ENCODE measurements at places on chromosomes 7 and 10.

DNA sequence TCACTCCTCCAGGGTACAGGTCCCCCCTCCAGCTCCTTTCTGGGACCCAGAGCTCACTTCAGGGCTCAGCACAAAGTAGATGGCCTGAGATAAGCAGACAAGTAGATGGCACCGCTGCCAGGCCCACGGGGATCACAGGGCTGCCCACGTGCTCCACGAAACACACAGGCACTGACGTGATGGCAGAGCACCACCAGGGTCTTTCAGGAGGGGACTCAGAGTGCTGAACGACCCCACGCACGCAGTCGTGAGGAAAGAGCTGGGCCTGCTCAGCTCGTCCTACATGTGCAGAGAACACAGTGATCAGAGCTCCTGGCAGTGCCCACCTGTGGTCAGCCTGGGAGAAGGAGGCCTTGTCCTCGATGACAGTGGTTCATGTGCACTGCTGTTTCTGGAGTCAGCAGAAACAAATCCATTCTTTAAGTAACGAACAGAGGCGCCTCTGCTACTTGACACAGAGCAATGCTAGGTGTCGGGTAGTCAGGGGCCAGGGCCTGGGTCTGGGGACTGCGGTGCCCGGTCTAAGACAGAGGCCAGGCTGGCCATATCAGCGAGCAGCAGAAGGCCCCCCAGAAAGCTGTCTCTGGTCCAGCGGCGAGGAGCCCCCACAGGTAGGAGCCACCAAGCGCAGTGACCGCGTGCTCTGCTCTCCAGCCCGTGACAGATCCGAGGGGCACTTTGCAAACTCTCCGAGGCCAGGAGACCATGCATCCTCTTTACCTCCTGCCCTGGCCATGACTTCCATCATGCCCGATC lies 129.8 kb upstream of the FAM20C start:
- DNase-seq: no peak

DNA sequence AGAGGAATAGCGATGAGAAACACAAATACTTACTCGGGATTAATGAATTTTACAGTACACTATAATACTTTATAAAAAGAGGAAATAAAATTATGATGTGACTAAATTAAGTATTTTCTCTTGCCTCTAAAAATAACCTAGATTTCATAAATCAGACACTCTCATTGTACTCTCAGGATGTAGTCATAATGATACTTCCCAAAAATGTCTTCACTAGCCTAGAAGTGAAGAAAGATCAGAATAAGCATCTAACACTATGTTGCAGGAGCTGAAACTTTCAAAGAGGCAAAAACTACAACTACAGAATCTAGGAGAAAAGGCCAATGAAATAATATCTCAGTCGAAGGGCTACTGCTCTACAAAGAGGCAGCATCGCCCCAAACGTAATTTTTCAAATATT lies 49.4 kb downstream of the DNAJC1 start:
- DNase-seq: no peak

DNA sequence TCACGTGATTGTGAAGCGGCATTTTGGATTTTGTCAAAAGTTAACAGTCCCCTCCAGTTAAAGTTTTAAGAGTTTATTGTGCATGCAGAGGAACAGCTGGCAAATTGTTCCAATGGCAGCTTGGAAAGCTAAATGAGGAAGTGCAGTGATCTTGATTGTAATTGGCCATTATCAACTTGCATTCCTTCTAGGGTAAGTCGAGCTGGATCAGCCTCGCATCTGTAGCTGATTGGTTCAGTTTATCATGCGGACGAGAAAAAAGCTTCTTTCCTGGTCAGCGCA lies 566 bp downstream of the ZNF789 start:
- no peak for DNase-seq

DNA sequence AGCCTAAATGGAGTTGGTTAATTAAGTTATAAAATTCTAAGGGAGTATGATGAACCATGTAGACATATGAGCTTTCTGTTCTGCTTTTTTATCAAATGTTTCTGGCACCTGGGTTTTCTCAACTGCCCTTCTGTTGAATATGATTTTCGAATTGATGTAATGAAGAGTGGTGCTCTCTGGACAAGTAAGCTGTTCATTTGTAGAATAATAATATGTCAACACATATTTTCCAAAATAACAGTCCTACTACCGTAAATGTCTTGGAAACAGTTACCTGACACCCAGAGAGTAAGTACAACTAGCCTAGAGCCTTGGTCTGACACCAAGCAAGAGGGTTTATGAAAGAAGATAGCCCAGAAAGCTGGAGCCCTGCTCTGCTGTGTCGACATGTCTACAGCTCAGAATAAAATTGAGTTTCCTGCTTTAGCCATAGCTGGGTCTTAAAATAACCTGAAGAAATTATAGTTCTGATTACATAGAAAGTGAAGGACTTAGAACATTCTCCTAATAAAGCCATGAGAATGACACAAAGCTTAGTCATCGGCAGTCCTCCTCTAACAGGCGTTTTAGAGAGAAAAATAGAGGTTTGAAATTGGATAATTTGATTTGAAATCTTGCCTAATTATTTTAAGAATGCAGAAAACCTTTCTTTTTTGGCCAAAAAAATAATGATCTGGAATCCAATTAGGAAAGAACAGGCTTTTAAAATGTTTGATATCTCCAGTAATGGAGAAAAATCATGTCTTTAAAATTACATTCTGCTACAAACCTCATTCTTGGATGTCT lies 25.1 kb downstream of the HDAC9 start:
- no peak for DNase-seq

DNA sequence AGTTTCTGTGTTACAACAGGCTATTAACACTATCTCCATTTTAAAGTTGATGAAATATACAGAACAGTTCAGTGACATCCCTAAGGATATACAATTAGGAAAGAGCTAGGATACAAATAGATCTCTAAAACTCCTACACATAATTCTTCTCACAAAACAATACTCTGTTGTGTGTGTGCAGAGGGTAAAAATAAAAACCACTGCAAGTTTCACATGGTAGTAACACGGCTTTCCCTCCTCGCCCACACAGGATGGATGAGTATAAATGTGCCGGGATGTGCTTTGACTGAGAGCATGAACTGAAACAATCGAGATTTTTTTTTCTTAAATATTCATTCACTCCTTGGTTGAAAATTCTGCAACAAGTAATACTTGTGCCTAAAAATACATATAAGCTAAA lies 131.5 kb upstream of the C1QL3 start:
- DNase-seq: no peak

GRCh38 chr7:106155027-106155426 lies 42.9 kb upstream of the SYPL1 start:
- DNase-seq: no peak

DNA sequence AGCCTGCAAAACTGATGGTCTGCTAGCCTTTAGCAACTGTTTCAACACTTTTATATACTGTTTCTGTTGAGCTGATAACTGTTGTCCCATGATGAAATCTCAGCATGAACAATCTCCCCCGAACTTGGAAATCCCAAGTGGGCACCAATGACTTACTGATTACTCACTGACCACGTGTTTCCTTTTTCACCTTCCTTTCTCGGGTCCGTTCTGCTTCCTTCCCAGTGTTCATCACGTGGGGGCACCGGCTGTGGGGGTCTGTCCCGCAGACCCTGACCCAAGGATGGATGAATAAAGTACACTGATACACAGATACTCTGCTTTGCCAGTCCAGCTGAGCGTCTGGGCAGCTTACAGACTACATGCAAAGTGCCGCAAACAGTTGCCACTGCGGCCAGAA lies 39.0 kb upstream of the RASGEF1A start:
- DNase-seq: no peak

- DNase-seq: no peak
These were observed 90.2 kb downstream of the GPR85 start for GRCh38 chr7:112996331-112996871.

DNA sequence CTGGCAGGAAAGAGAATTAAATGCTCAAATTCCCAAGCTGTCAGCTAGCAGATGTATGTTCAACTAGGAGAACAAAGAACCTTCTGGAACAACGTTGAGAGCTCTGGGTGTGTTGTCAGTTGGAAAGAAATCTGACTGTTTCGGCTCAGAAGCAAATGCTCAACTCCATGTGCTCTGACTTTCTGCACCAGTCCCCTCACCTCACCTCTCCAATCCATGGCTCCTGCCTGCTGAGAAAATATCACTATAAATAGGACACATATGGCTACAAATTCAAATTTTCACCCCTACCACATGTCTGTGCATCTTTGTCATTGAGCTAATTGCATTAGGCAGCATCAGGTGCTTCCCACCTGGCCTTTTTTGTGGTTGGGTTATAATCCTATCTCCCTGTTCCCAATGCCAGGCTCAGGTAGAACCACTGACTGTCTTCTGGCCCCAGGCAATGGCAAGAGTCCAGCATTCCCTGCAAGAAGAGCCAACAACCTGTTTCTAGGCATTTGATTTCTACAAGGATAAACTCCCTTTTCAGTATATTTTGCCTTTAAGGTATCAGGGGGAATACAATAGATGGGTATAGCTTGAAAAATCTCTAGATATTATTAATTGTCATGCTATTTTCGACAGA lies 142.6 kb upstream of the LSM8 start:
- DNase-seq: no peak

- no peak for DNase-seq
These were observed at the start of gene CPA4 for GRCh38 chr7:130292682-130293257. Gene CPA4, plus strand, starts transcription at chr7:130293161. Its CDS starts 20 bp downstream, at chr7:130293181.

Data from left forelimb (tissue), 1 donor.